Inflammatory macrophage treated with lipopolysaccharide for 4 hours (primary cell): ENCODE measurements at places on chromosomes 5 and 9.

DNA sequence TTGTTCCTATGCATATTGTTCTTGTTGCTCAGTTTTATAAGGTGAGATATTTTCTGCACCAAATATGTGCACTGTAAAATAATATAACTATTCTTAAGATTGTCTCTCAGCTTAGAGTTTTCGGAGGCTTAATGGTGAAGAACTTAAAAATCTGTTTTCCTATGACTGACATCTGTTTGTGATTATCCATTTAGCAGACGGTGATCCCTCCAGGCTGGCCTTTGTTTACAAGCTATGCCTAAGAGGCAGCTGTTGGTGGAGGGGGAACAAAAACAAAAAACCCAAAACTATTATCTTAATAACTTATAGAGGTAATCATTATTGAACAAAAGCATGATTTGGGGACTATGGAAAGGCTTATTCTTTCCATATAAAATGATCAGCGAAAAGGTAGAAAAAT, 658 bp downstream of the PDCD1LG2 start:
- DNase-seq: no peak

- no peak for DNase-seq
These were observed 2.5 kb downstream of the EGFL7 start for GRCh38 chr9:136665111-136665703.

DNA sequence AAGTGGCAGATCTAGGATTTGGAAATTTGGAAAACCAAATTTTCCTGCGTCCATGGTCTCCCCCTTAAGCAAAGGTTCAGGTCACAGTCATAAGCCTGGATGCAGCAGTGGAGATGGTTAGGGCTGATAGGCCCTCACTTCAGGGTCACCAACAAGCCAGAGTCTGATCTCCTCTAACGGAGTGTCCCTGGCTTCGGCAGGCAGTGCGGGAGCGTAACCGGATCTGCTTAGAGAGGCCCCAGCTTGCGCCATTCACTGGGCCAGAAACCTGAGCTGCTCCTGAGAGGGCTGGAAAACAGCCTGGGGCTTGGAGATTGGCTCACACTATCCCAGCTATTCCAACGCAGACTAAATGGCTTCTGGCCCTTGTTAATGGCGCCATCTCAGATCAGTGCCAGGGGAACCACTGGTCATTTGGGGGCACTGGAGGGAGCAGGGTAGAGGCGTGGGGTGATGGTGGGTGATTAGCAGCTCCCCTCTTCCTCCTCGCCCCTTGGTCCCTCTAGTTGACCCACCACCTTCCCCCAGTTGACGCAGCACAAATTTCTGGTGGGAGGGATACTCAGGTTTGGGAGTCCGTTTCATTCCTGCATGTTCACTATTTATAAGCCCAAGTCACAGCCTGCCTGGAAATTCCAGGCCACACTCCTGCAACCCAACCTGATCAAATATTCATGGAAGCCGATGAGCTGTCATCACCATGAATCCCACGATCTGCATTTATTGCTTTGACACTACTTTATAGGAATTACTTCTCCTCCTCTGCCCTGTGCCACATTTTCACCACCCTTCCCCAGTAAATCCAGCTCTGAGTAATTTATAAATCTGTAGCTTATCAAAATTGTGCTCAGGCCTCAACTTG, 134.6 kb upstream of the CPEB4 start:
- no peak for DNase-seq

DNA sequence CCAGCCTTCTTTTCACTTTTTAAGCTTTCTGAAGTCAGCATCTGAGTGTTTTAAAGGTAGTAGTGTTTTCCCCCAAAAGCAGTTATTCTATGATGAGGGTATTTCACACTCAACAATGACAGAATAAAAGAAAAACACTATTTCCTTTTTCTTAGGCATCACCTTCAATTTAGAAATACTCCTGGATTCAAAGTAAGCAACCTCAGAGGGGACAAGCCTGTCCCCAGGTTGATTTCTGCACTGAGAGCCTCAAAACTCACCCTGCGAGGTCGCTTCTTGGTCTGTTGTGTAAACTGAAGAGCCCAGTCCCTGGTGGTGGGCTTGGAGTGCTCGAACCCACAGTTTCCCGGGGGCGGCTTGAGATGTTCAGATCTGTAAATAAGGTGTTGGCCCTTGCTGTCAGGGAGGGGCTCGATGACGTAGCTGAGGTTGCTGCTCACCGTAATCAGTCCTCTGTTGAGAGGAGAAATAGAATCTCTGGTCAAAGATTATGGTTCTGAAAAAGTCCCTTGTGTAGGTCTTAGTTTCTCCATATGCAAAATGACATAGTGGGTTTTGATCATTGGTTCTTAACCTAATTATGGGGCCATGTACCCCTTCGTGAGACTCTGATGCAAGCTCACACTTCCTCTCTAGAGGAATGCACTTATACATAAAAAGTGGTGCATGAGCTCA, 55.9 kb downstream of the ADAM19 start:
- no peak for DNase-seq

- peak; percentile 29 for DNase-seq
These were observed 853.3 kb downstream of the MAT2B start for GRCh38 chr5:164358531-164359259.

GRCh38 chr5:10862085-10862484, 101.1 kb upstream of the DAP start:
- DNase-seq: peak; percentile 33

DNA sequence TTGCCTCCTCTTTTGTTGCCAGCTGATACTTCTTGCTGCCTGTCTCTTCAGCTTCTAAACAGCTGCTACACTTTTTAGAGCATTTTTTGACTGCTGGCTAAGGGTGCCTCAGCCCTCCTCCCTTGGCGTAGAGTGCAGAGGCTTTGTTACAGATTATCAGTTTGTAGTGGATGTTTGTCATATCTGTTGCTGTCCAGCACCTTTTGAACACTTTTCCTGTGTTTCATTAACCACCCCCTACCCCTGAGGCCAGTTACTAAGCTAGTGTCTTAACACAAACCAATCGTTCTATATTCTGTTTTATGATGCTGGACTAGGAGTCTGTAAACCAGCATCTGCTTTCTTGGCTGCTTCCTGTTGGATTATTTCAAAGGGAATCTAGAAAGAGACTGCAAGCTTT, 441.5 kb downstream of the DNAH5 start:
- DNase-seq: no peak

DNA sequence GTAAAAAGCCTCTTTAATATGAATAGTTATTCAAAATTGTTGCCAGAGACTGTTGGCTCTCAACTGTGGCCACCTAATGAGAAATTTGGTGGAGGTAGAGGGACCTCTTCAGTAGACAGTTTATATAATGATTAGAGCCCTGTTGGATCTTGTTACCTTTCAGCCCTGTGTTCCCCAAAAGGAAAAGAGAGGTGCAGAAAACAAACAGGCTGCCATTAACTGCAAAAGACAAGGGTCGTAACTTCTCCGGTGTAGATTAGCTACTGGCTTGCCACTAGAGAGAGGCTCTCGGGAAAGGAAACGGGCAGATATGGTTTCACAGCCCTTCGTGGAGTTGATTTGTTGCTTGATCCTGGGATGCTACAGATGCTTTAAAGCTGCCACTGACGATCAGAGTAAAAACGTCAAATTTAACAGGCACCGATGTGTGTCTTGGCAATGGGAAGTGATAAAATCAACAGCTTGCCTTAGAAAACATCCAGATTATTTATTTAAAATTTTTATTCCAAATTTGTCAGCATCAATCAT, 7.8 kb downstream of the FST start:
- DNase-seq: no peak

- DNase-seq: no peak
These were observed 18.8 kb downstream of the SRD5A1 start for GRCh38 chr5:6652025-6652424.

GRCh38 chr9:78954286-78954685, 617.5 kb upstream of the TLE4 start:
- no peak for DNase-seq

DNA sequence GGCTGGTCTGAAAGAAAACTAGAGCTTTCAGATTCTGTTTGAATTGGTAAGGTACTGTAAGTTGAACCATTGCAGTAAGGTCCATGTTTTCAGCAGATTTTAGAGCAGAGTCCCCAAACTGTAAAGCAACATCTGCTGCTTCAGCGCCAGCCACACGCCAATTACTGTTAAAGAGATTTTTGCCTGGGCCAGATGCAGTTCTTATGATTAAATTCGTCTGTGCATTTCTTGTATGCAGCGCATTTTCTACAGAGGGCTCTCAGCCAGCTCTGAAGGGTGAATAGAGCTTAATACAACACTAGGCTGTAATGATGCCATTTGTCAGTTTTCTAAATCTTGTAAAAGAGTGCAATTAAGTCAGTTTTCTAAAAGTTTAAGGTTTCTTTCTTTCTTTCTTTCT, 246.3 kb downstream of the COX7C start:
- no peak for DNase-seq

DNA sequence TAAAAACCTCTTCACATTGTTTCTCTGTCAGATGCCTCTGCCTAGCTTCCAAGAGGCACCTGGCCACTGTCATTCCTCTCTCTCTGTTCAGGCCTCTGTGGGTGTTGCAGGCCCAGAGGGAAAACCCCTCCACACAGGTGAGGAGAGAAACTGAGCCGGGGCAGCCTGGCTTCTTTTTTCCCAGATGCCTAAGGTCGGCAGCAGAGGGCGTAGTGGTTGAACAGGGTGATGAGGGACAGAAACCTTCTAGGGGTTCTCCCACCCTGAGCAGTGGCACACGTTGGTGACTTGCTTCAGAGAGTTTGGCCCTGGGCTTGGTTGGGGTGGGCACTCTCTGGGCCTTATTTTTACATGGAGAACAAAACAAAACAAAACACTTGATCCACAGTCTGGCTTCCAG, 12.2 kb downstream of the IL9 start:
- DNase-seq: no peak

DNA sequence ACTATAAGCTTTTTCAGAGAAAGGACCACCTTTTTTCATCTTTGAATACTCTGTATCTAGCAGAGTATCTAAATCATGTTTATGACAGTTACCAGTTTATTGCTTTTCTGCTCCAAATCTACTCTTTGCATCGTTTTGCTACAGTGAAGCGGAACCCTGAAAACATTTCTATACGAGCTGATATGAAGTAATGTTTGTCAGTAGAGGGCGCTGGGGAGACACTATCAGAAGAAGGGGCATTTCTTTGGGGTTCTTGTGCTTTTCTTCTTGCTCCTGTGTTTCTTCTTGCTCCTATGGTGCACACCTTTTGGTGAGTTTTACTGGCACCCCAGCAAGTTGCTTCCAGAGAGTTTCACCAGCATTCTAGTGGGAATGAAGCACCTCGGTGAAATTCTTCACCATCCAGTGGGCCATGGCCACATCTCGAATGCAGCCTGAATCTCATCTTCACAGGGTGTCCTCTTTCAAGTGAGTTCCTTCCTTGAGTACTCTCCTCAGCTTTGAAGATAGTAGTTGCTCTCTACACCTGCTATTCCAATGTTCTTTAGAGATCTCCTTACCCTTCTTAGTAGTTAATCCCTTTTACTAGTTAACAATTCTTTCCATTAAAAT, 98.4 kb downstream of the FGF1 start:
- peak; percentile 44 for DNase-seq

- DNase-seq: no peak
These were observed 132.7 kb downstream of the SLIT3 start for GRCh38 chr5:169168280-169168679.

DNA sequence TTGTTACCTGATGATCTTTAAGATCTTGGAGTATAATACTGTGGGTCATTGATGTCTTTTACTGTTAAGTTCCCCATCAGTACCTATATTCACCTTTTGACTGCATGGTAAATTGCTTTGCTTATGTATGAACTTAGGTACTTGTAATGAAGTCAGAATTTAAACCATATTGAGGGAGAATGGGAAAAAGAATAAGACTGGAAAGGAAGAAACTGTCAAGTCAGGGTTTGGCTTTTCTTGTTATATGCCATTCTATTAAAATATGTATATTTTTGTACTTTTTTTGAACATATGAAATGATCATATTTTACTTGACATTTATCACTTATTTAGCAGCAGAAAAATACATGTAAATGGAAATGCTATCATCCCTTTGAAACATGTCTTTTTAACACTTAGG, 58.6 kb downstream of the KIAA1958 start:
- no peak for DNase-seq

GRCh38 chr9:21559402-21560280, 77.5 kb upstream of the IFNE start:
- no peak for DNase-seq
